ENCODE measurements at places on chromosomes 16 and 17. TPM values are rescaled to one million over a fixed set of nuclear protein-coding genes. Genes with fewer than 3 reads are reported as not detected.

TP53TG3 gene
- not detected for total RNA-seq

SCNN1B gene
- total RNA-seq, result not detected

HBA1 gene
- total RNA-seq, result not detected

TBC1D3C gene
- total RNA-seq, result not detected

SCARF1 gene
- total RNA-seq, result 0.34 TPM

PRAC2 gene
- not detected for total RNA-seq

MILR1 gene
- 21.9 TPM for total RNA-seq

WFIKKN1 gene
- not detected for total RNA-seq

SLC38A8 gene
- total RNA-seq, result not detected

KRTAP2-1 gene
- not detected for total RNA-seq

GAS2L2 gene
- not detected for total RNA-seq

NOB1 gene
- total RNA-seq, result 142 TPM

GRCh38 chr17:12637015-12637414, 28.7 kb upstream of the MYOCD start:
- DNase-seq, result peak; percentile 70

DNA sequence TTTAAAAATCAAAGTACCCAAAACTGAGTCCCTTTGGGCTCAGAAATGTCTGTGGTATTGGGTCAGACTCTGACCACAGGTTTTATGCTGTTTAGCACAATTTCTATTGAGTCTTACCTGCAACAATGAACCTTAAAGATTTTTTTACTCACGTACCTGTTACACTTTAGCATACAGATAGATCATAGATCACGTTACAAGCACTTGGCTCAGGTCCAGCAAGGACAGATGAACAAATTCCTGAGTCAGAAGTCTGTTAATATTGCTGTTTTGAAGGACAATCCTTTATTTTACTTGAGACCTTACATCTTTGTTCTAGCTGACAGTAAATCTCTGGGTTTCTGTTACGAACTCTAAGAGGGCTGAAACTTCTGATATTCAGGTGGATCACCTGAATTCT, 12.8 kb downstream of the SLC7A6OS start:
- DNase-seq, result no peak

- no peak for DNase-seq
Measured at GRCh38 chr17:28827672-28828071, 14.9 kb downstream of the FAM222B start.

DNA sequence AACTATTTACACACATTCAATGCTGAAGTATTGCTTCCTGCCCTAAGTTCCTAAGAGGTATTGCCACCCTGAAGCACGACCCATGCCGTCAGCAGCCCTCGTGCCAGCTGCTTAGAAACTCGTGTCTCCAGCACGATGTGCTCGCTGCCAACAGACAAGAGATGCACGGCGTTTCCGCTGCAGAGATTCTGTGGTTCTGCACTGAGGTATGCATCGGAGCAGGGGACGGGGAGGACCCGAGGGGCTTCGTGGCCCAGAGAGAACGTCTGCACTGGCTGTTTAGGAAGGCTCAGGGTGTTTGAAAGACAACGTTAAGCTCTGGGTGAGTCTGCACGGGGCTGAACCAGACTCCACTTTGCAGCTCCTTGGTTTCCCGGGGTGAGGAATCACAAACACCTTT, 82.7 kb upstream of the CREBBP start:
- DNase-seq, result no peak

DNA sequence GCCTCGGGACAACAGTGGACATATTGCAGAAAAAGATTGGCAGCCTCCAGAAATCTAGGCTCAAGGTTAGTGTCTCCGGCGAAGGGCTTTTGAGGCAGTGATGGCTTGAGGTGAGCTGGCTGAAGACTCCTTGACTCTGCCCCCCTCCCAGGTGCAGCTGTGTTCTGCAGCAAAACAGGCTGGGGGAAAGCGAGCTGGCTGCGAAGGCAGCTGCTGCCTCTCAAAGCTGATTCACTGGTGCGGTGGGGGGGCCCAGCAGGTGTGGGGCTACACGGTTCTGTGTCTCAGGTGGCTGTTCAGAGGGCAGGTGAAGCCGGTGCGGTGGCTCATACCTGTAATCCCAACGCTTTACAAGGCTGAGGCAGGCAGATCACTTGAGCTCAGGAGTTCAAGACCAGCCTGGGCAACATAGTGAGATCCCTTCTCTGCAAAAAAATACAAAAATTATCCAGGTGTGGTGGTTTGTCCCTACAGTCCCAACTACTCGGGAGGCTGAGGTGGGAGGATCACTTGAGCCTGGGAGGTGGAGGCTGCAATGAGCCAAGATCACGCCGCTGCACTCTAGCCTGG, 22.9 kb downstream of the C16orf96 start:
- DNase-seq, result no peak

DNA sequence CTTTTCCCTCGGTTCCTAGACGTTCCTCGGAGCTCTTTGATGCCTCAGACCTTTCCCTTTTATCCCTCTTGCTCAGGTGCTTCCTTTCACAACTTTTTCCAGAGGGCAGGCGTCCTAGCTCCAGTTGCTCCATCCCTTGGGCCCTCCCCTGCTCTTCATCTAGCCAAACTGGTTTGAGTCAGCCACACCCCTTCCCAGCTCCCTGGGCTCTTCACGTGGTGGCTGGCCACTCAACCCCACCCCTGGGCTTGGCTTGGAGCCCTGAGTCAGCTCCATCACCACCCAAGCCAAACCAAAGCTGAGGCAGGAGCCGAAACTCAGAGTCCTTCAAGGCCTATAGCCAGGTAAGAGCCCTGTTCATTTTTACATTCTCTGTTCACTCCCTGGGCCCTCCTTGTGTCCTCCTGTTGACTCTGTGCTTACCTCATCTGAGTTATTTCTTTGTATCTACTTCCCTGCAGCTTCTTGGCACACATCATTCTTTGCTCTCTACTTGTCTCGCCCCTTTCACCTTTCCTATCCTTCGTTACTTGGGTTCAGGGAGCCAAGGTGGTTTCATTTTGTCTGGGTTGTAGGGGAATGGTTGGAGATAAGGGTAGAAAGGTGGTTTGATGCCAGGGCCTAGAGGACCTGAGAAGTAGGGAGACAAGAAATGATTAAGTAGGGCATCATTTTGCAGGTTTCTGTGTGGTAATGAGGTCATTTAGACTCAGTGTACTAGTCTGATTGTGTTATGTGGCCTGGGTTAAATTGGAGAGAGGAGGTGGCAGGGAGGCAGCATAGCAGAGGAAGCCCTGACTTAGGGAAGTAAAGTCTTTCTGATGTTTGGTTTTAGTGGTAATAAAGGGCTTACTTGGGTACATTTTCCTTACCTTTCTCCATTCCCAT, 7.6 kb upstream of the PHKG2 start:
- DNase-seq, result peak; percentile 93

- DNase-seq, result no peak
Measured at GRCh38 chr17:10155371-10156076, 42.9 kb downstream of the GAS7 start.

GRCh38 chr16:14564861-14565687, 65.0 kb downstream of the PARN start:
- peak; percentile 85 for DNase-seq

- DNase-seq, result no peak
Measured at GRCh38 chr16:81620796-81621195, 158.3 kb upstream of the PLCG2 start.

DNA sequence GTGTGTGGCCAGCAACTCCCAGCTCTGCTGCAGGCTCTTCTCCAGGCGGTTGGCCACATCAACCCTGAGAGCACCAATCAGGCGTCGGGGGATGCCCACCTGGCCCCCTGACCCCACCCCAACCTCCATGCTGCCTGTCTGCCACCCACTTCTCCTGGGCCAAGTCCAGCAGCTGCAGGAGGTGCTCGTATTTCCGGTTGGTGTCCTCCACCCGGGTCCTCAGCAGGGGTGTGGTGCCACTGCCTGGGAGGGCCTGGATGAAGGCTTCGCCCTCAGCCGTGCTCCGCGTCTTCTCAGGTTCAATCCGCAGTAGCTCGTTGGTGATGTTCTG, 44.6 kb downstream of the UBN1 start:
- DNase-seq, result peak; percentile 23

GRCh38 chr17:17060930-17061329, 18.7 kb downstream of the MPRIP start:
- DNase-seq, result no peak

DNA sequence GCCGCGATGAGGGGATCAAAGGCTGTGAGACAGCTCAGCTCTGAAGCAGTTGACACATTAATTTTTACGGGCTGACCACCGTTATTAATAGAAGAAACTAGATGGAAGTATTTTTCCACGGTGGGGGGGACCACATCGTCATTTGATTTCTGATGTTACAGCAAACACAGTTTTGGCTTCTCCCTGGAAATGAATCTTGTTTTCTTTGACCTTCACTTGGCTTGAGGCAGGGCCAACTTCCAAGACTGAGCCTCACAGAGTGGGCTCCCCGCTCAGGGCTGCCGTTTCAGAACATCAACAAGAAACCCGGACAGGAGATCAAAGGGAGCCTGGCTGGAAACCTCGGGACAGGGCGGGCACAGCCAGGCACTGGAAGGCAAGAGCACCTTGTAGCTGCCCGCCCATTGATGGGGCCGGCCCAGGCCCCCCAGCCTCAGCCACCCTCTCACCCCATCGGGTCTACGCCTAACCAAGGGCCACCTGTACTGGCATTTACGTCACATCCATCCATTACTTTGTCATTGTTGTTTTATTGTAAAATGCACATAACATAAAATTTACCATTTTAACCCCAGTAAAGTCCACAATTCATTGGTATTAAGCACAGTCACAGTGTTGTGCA, 124.6 kb downstream of the C16orf95 start:
- no peak for DNase-seq

DNA sequence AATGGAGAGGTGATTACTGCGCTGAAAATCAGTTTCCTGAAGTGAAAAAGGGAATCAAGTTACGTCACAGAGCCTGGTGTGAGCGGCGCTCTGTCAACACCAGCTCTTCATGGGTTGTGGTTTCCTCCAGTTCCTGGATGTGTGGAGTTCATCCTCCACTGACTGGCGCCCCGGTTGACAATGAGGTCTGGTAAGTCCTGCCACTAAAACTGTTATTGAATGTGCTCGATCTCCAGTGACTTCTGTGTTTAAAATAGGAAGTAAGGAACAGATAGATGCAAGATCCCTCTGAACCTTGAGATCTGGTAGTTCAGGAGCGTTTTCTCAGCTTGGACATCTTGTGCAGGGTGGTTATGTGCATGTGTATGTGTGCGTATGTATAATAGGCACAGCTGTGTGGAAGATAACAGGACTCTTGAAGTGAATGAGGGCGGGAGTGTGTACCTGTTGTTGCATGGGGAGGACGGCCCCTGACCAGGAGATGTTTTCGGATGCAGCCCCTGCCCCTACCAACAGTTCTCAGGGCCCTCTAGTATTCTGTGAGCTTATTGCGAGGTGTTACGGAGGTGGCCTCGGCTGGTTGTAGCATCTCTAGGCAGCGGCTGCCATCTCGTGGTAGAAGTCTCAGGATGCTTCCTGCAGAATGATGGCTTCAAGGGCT, 22.0 kb upstream of the GOT2 start:
- peak; percentile 37 for DNase-seq

GRCh38 chr16:84631886-84632285, 14.0 kb upstream of the COTL1 start:
- DNase-seq, result no peak

DNA sequence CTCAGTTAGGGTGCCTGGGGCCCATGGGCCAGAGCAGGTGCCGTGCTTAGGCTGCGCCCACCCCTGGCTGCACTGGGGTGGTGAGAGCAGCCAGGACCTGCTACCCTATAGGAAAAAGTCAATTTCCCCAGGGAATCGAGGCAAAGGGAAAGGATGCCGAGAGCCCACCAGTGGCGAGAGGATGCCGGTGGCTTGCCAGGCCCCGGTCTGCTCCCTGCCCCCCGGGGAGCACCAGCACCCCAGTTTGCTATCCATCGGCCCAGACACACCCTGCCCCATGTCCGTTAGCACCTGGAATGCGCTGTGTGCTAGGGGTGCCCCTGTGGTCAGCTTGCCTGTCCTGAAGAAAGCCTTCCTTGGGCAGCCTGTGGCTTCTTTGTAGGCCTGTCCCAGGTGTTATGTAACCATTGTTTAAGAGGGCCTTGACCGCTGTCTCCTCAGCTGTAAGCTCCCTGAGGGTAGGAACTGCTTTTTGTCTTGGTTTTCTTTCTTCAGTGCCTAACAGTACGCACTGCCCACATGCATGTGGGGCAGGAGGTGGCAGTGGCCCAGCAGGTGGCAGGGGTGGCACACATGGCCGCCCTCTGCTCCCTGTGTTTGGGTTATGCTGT, 40.8 kb downstream of the NT5M start:
- DNase-seq, result no peak

GRCh38 chr16:46832757-46833459, 1.9 kb upstream of the C16orf87 start:
- peak; percentile 7 for DNase-seq

GRCh38 chr17:59810894-59811153, 81.9 kb downstream of the TUBD1 start:
- no peak for DNase-seq

GRCh38 chr16:81384006-81384405, 60.6 kb upstream of the CMIP start:
- DNase-seq, result no peak

DNA sequence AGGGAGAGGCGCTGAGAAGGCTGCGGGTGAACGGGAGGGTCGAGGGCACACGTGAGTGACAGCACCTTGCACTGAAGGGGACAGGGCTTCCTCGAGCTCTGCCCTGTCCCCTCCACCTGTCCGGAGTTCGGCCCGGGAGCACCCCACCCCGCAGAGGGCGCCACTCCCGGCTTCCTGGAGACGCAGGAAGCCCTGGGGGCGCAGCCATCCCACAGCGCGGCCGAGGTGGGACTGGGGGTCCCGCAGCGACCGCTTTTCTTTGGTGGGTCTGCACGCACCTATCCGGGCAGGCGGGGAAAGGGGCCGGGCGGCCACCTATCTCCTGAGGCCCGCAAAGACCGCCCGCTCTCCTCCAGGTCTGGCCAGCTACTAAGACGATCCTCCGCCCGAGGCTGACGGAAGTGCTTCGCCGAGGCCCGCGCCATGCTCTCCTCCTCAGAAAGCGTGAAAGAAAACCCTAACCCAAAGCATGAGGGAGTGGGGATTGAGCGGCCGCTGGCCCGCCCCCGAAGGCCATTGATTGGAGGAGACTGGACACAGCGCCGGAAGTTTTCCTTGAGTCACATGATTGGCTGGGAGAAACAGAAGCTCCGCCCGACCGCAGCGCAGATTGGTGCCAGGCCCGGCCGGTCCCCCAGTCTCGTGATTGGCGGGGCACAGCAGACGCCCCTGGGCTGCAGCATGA, 34.4 kb downstream of the DDX19A start:
- DNase-seq, result peak; percentile 98

DNA sequence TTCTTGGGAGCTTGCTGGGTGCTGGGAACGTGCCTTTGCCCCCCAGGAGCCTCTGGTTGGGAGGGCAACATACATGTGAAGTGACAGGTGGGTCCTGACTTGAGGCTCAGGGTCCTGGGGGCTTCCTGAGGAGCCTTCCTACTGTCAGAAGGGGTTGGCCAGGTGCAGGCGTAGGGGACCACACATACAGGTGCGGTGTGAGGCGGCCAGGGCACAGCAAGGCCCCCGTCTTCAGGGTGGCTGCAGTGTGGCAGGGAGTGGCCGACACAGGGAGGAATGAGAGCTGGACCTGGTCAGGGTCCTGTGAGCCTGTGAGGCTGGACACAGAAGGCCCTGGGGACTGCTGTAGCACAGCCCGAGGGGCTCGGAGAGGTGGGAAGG, 10.6 kb downstream of the TCF25 start:
- no peak for DNase-seq

- peak; percentile 94 for DNase-seq
Measured at GRCh38 chr17:80891397-80892018, 100.1 kb upstream of the CHMP6 start.

GRCh38 chr17:83125515-83126274, 46.3 kb downstream of the METRNL start:
- no peak for DNase-seq

Data from Caki2 (cell line).